GM12878 (cell line): ENCODE measurements at places on chromosomes 16 and 17. TPM values are rescaled to one million over a fixed set of nuclear protein-coding genes. Genes with fewer than 3 reads are reported as not detected.

ALOX15 gene
- 0.31 and 0.51 TPM in 2 replicates for total RNA-seq

TEDC2 gene
- 24.9 and 30.8 TPM in 2 replicates for total RNA-seq

TP53TG3 gene
- not detected in 2 replicates for total RNA-seq

MCRIP2 gene
- 83.0 and 92.2 TPM in 2 replicates for total RNA-seq

MYH2 gene
- not detected in 2 replicates for total RNA-seq

PIGL gene
- 29.5 and 31.5 TPM in 2 replicates for total RNA-seq

ZSWIM7 gene
- total RNA-seq: 8.2 and 8.6 TPM in 2 replicates

- DNase-seq: no peak
Measured at GRCh38 chr17:73581379-73581778, 62.9 kb downstream of the SDK2 start.

DNA sequence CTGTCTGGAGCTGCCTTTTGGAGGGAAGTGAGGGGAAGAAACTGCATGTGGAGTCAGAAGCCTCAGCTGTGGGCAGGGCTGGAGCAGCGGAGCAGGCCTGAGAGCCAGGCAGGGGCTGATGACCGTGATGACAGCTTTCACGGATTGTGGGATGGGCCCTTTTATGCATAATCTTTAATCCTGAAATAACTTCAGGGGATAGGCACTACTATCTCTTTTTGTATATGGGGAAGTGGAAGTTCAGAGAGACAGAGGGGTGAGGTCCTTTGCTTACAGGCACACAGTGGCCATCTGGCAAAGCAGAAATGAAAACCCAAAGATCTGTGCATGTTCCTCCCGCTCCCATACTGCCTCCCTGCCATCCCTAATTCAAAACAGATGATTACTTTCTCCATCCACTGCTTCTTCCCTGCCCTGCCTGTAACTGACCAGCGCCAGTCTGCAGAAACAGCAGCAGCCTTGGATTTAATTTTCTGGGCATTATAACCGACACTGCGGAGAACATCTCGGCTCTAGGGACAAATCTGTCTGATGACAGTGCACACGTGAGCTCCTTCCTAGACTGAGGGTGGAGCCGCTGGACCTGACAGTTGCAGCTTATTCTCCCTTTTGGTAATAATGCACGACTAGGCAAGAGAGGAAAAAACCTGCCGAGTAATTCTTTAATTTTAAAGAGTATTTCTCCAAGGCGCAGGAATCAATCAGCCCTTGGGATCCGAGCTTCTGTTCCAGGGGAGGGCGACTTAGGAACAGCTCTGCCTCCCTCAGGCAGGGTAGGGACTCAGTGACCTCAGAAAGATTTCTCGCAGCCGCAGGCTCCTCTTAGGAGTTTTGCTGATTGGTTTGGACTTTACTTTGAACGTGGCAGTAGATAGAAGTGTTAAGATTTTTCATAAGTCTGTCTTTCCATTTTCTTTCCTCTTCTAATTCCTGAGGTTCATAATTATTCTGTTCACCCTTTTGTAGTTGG is 95.4 kb downstream of the UTP18 start:
- DNase-seq: no peak

DNA sequence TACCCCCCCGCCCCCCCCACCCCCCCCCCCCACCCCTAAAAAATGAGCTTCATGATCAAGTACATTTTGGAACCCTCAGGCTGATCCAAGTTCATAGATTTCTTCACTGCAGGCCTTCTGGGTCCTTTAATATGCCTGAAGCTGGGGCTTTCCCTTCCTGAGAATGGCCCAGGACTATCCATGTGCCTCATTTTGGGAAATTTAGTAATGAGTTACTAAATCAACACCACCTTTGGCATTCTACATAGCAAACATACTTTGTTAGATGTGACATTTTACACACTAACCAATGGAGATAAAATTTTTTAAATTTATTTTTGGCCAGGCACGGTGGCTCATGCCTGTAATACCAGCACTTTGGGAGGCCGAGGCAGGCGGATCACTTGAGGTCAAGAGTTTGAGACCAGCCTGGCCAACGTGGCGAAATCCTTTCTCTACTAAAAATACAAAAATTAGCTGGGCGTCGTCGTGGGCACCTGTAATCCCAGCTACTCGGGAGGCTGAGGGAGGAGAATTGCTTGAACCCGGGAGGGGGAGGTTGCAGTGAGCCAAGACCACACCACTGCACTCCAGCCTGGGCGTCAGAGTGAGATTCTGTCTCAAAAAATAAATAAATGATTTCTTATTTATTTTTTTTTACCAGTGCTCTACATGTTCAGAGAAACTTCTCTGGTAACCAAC is 14.0 kb downstream of the HERPUD1 start:
- no peak for DNase-seq

GRCh38 chr17:77801545-77802332 is 156.8 kb upstream of the TNRC6C start:
- no peak for DNase-seq

DNA sequence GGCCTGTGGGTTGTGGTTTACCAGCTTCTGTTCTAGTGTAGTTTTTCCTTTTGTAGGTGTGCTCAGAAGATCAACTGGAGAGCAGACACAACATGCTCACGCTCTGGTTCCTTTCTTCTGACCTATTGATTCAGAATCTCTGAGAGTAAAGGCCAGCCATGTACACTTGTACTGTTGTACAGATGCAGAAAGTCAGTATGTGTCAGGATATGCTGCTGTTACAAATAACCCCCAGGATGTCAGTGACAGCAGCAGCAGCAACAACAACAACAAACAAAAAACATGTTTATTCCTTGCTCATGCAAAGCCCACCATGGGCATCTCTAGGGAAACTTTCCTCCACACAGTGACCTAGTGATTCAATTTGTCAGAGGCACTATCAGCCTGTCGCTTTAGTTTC is 154.8 kb upstream of the RBFOX1 start:
- no peak for DNase-seq

- no peak for DNase-seq
Measured at GRCh38 chr17:77811521-77811920, 147.0 kb upstream of the TNRC6C start.

GRCh38 chr16:75292691-75293090 is 41.3 kb upstream of the BCAR1 start:
- DNase-seq: no peak

DNA sequence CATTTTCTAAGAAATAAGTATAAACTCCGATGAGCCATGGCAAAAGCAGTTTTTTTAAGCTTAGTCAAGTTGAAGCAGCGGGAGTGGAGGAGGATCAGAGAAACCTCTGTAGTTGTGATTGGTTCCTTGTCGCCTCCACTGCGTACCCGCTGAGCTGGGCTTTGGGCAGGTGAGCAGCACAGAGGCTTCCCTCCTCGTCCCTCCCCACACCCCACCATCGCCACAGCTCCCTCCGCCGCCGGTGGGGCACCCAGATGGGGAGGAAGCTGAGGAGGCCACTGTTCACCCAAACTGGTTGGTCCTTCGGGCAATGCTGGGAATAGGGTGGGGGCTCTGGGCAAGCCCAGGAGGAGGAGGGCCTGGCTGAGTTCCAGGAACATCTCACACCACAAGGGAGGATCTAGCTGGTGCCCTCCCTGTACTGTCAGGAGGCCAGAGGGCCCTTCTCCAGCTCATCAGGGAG is 5.2 kb upstream of the MRPL38 start:
- DNase-seq: no peak

DNA sequence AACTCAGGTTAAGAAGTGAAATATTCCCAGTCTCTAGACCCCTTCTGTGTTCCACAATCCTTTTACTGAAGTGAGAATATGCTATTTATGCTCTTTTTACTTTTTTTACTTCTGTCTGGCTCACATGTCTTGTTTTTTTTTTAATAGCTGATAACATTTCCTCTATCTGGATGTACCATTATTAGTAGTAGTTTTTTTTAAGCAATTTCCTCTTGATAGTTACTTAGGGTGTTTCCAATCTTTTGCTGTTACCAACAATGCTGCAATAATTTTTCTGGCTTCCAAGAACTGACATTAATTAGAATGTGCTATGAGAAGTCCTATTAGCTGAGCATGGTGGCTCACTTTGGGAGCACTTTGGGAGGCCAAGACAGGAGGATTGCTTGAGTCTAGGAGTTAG is 32.0 kb downstream of the KSR1 start:
- DNase-seq: no peak

DNA sequence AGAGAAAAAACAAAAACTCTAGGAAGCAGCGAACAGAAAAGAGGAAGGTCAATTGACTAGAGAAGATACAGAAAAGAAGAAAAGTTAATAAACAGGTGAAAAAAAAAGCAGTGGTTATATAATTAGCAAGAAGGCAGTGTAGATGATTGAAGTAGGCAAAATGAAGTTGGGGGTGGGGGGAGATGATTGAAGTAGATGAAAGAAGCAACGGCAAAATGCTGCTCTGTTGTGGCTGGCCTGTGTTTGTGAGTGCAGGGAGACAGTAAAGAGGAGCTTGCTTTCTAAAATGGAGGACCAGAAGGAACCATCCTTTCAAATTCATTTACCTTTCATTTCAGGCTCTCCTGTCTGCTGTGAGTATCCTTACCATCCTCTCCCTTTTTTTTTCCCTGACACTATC is 3.6 kb downstream of the EVI2B start:
- DNase-seq: no peak
